ENCODE measurements at places on chromosomes 2 and 18.
A peak's percentile ranks its signal among the peaks of the same experiment; 100 is the strongest.

GRCh38 chr2:207166349-207167098 is 776 bp upstream of the KLF7 start:
- DNase-seq = peak; percentile 75

GRCh38 chr2:46810195-46810594 is 105.4 kb downstream of the MCFD2 start:
- DNase-seq = no peak

GRCh38 chr18:56468396-56468795 is 170.0 kb downstream of the TXNL1 start:
- no peak for DNase-seq

- no peak for DNase-seq
Observed at GRCh38 chr2:235161565-235161964, 209.7 kb downstream of the SH3BP4 start.

GRCh38 chr2:76445880-76446279 is 735.2 kb upstream of the GCFC2 start:
- no peak for DNase-seq

DNA sequence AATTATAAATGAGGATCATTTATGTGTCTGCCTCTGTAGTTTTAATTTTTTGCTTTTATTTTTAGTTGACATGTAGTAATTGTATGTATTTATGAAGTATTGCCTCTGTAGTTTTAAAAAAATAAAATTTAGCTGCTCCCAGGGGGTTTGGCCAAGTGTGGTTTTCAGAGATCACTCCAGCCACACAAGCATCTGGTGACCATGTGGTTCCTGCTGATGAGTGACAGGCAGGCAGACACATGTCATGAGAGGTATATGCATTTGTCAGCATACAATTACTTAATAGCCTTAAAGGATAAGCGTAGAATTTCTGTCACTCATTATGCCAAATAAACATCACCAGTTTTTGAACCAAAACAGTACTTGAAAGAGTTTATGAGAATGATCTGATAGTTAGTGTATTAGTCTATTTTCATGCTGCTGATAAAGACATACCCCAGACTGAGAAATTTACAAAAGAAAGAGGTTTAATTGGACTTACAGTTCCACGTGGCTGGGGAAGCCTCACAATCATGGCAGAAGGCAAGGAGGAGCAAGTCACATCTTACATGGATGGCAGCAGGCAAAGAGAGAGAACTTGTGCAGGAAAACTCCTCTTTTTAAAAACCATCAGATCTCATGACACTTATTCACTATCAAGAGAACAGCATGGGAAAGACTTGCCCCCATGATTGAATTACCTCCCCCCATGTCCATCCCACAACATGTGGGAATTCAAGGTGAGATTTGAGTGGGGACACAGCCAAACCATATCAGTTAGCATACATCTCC is 29.6 kb downstream of the MREG start:
- DNase-seq = peak; percentile 45

DNA sequence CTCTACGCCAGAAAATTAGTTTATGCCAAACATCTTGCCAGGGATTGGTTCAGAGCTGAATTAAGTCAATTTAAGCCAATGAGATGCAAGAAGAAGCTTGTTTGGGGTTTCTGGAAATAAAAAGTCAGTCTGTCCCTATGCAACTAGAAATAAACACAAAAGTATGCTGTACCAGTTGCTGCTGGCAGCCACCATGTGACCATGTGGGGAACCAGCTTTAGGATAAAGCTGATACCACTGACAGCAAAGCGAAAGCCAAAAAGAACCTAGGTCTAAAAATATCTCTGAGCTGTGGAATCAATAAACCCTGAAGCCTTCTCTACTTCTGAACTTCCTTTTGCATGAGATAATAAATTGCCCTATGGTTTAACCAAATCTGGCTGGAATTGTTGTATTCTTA is 181.8 kb upstream of the PARD3B start:
- DNase-seq = no peak

GRCh38 chr18:10783941-10784340 is 258.1 kb downstream of the NAPG start:
- no peak for DNase-seq

GRCh38 chr2:63364866-63365265 is 223.4 kb downstream of the WDPCP start:
- no peak for DNase-seq

- DNase-seq = peak; percentile 62
Observed at GRCh38 chr2:207869784-207870778, 100.4 kb upstream of the FZD5 start.

DNA sequence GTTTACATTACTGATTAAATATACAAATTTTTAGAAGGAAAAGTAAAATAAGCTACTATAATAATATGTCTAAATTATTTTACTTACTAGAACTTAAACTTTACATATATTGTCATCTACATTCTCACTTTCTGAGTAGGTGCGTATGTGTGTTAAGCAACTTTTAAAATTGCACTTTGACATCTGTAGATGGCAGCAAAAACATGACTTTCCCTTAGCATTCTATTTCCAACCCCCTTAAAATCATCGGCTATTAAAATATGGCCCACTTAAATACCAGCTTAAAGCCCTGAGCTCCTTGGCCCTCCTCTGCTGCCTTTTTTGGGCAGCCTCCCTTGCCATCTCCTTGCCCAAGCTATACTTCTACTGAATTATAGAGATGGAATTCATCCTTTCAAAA is 78.0 kb downstream of the UPP2 start:
- DNase-seq = no peak

DNA sequence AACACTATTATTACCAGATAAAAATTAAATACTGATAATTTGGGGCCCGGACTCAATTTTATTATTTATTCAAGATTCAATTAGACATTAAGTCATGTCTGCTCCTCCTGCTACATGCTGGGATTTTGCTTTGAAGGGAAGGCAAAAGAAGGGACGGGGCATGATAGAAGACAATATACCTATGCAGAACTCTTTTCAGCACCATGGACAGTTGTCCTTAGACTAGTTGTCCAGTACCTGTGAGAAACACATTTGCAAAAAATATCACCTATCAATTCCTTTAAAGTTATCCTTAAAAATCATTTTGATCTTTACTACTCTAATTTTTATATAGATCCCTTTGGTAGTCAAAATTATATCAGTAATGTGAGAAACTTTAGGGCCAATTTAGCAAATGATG is 100.2 kb upstream of the SULT1C3 start:
- peak; percentile 19 for DNase-seq

DNA sequence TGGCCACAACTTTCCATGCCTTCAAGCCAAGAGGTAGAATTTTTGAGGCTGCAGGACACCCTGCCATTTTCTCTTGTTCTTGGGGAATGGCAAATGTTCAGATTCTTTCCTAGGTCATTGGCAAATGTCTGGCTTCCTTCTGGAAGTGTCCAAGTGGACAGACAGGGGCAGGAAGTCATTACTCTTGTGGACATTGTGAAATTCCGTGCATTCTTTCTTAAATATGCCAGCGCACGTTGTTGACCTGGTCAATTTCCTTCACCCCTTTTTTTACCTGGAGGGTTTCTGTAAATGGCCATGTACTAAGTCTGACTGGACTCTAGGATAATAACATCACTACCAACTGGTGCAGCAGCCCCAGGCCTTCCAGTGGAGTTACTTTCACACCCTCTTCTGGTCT is 13.9 kb downstream of the ASB18 start:
- no peak for DNase-seq

DNA sequence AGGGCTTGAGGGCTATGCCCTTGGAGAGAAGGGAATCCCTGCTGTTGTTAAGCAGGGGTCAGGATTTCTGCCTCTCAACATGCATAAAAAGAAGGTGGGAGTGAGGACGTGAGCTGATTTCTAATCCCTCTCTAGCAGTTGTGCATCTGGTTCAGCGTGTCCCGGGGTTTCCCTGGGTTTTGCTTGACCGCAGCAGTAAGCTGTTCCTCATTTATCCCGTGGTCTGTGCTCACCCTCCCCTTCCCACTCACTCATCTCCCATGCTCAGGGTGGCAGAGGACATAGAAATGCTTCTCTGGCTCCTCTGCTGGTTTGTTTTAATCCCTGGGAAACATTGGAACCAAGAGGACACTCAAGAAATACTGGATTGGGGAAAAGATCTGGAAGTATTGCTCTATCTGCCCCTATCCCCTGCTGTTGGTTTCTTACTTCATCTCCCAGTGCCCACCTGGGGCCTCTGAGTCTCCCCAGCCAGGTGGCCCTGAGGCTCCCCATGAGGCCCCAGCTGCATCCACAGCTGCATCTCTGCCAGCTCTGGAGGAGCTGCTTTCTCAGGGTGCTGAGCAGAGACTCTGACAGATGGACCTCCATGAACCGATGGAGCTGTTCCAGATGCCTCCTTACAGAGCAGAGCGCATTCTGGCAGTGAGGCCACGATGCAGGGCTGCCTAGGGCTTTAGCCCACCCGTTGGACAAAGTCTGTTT is 36.1 kb downstream of the TET3 start:
- no peak for DNase-seq

GRCh38 chr2:241842620-241843211 is 16.0 kb downstream of the PDCD1 start:
- DNase-seq = no peak

DNA sequence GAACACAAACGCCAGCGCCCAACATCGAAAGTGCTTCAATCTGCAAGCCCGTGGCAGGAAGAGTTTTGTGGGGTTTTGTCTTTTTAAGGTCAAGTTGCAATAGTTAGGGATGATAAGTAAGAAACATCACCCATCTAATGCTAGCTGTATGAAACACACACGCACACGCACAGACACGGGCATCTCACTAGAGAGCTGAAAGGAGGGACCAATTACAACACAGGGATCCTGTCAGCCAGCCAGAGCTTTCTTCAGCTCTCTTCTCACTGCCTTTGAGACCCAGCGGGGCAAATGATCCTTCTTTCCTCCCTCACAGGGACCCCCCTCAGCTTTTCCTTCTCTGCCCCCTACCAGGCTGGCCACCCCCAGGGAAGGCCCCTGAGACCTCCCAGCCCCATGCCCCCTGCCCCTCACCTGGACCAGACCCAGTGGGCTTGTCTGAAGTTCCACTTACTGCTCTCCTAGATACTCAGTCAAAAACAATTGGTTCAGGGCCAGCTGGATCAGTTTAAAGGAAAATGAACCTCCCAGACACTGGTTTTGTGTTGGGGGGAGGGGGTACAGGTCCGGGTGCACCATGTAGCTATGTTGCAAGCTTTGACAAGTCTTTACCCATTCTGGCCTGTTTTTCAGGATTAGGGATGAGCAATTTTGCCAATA is 17.9 kb downstream of the CYP26B1 start:
- DNase-seq = peak; percentile 6

GRCh38 chr18:38576349-38576748 is 1010.8 kb upstream of the CELF4 start:
- no peak for DNase-seq

GRCh38 chr18:46333431-46334135 is 229.4 kb downstream of the HAUS1 start:
- DNase-seq = peak; percentile 45

GRCh38 chr2:219261024-219261855 is 7.5 kb upstream of the TUBA4A start:
- no peak for DNase-seq

DNA sequence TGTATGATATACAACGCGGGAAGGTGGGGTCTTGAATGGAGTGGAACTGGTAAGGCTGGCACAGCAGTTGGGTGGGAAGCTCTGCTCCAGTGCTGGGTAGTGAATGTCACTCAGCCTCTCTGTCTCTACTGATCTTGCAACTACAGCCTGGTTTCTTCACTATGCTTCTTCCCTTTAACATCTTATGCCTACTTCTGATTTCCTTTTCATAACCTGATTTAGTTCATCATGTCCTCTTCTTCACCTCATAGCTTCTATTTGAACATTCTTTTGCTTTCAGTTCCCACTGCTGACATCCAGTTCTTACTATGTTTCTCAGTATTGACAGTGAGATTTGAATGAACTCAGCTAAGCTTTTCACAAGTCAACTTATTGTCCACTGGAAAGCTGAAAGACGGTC is 286.2 kb downstream of the ARL6IP6 start:
- DNase-seq = no peak

DNA sequence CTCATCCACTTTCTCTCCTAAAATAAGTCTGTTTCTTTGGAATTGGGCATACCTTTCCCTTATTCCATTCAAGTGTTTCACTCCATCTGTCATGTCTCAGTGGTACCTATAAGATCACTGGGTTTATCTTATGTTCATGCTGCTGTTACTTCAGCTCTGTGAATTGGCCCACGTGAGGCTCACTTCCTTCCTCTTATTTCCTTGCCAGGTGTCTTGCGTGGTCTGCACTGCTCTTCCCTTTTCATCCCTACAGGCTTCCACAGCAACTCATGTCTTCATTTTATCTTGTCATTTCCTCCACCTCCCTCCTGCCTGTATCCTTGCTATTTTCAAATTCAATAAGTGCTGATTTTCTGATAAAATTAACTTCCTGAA is 159.1 kb upstream of the ALPP start:
- no peak for DNase-seq

DNA sequence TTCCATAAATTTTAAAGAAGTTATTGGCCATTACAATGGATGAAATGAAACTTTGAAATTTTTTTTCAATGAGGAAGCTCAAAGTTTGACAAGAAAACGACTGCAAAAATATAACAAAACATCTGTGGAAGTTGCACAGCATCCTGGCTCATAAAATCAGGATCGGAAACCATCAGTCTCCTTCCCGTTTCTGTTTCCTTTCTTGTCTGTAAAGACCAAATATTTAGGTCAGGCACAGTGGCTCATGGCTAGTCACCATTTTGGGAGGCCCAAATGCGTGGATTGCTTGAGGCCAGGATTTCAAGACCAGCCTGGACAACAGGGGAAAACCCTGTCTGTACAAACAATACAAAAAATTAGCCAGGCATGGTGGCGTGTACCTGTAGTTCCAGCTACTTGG is 27.6 kb upstream of the SSB start:
- no peak for DNase-seq

DNA sequence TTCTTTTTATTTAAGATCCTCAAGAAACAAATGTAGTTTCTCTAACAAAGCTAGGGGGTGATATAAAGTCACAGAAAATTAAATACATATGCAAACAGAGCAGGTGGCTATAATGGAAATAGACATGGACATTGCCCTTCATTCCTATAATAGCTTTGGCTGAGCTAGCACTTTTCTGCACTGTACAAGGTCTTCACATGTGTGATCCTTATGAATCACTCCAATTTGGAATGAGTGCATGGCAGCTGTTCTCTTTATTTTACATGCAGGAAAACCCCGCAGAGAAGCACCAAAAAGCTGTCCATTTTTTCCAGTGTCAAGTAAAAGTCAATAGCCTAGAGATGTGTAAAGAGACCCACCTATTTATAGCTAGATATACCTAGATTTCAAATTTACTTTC is 747.4 kb upstream of the SLC8A1 start:
- no peak for DNase-seq

GRCh38 chr2:132752421-132753206 is 82.6 kb upstream of the LYPD1 start:
- no peak for DNase-seq

GRCh38 chr18:59822612-59823550 is 76.9 kb upstream of the PMAIP1 start:
- DNase-seq = no peak

GRCh38 chr18:318791-319291 is 51.0 kb upstream of the THOC1 start:
- no peak for DNase-seq

Measured in mammary epithelial cell (primary cell).